ENCODE measurements at places on chromosomes 1 and 21. TPM values are rescaled to one million over a fixed set of nuclear protein-coding genes. Genes with fewer than 3 reads are reported as not detected.

CFH gene
- total RNA-seq = 28.3 TPM

RGS5 gene
- 4.8 TPM for total RNA-seq

LDLRAP1 gene
- 24.6 TPM for total RNA-seq

BROX gene
- total RNA-seq = 72.2 TPM

C8B gene
- total RNA-seq = not detected

HMGCS2 gene
- total RNA-seq = not detected

CASQ1 gene
- total RNA-seq = not detected

DNTTIP2 gene
- total RNA-seq = 31.5 TPM

SLC35F3 gene
- 1.7 TPM for total RNA-seq

MYOG gene
- not detected for total RNA-seq

DHRS3 gene
- total RNA-seq = 84.1 TPM

TXLNA gene
- total RNA-seq = 105 TPM

CLEC20A gene
- not detected for total RNA-seq

CLDN17 gene
- not detected for total RNA-seq

FAM177B gene
- total RNA-seq = not detected

IRF6 gene
- 0.32 TPM for total RNA-seq

U2AF1 gene
- 22.5 TPM for total RNA-seq

RAB7B gene
- 4.2 TPM for total RNA-seq

CFAP126 gene
- not detected for total RNA-seq

OR2M3 gene
- not detected for total RNA-seq

RAB13 gene
- total RNA-seq = 36.7 TPM

RNF2 gene
- 27.2 TPM for total RNA-seq

ARHGAP30 gene
- total RNA-seq = not detected

RHD gene
- total RNA-seq = not detected

MAP3K21 gene
- 1.3 TPM for total RNA-seq

DSTYK gene
- total RNA-seq = 15.5 TPM

ASTN1 gene
- not detected for total RNA-seq

ADGRL2 gene
- total RNA-seq = 11.6 TPM

LAPTM5 gene
- not detected for total RNA-seq

LMOD1 gene
- 50.1 TPM for total RNA-seq

NBPF4 gene
- total RNA-seq = under 0.01 TPM

C1orf116 gene
- total RNA-seq = under 0.01 TPM

RCSD1 gene
- 0.64 TPM for total RNA-seq

CTH gene
- 4.7 TPM for total RNA-seq

CFHR2 gene
- total RNA-seq = not detected

CR1L gene
- total RNA-seq = not detected

ELF3 gene
- total RNA-seq = 0.32 TPM
